Fibroblast of skin of right biceps (primary cell): ENCODE measurements at places on chromosomes 5 and 9.
A peak's percentile ranks its signal among the peaks of the same experiment; 100 is the strongest.

- DNase-seq: no peak
These were observed 6.8 kb downstream of the KIF12 start for GRCh38 chr9:114092336-114092735.

DNA sequence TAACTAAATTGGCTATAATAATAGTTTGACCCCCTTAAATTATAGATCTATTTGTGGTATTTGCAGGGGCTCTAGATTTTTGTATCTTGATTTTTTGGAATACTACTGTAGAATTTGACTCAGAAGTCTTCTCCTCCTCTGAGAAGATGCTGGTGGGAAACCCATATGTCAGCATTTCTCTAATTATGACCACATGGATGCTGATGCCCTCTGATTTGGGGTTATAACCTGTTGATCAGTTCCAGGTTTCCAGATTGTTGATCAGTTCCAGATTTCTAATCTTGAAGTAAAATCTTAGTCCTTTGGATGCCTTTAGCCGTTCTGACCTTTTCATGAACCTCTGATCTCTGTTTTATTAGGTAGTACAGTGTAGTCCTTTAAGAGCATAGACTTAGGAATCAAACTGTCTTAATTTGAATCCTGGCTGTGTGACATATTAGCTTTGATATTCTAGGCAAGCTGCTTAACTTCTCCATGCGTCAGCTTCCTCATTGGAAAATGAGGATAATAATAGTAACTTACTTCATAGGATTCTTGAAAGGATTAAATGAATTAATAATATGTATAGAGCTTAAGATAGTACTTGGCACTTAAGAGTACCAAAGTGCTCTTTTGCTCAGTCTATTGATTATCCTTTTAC, 8.1 kb downstream of the FSD1L start:
- peak; percentile 41 for DNase-seq

GRCh38 chr9:132792547-132792946, 85.5 kb downstream of the AK8 start:
- DNase-seq: no peak

- no peak for DNase-seq
These were observed 280.7 kb downstream of the RFX3 start for GRCh38 chr9:3244963-3245653.

DNA sequence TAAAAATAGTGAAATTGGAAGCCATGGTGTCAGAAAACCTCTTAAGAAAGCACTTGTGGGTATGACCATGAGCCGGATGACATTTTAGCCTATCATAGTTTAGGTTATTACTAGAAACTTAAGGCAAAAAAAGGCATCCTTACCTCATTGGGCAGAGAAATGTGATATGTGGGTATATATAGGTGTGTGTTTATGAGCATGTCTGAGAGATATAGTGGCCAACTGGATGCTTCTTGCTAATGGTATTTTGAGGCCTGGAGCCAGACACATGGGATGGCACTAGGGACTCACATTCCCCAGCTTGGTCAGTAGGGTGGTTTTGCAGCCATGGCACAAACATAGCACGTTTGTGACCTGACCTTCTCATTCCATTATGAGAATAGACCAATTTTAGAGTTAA, 295.6 kb upstream of the MEF2C start:
- DNase-seq: no peak
